ENCODE measurements at places on chromosomes 3 and 15.

DNA sequence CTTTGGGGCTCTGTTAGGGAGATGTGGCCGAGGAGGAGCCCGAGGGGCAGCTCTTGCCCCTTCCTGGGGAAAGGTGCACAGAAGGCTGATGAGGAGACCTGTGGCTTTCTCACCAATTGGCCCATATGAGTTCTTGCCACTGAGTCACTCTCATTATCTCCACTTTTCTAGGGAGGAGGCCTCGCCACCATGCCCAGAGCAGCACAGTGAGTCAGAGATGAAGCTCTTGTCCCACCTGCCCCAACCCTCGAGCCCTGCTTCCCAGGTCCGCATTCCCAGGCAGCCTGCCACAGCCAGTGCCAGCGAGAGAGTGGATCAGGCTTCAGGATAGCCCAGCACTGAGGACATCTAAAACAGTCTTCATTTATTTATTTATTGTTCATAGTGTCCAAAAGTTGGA, 53.5 kb downstream of the AMOTL2 start:
- DNase-seq, result peak; percentile 89

- no peak for DNase-seq
Measured at GRCh38 chr15:52254391-52254790, 41.2 kb downstream of the MYO5C start.

- DNase-seq, result no peak
Measured at GRCh38 chr3:139518926-139519842, 20.4 kb downstream of the RBP1 start.

DNA sequence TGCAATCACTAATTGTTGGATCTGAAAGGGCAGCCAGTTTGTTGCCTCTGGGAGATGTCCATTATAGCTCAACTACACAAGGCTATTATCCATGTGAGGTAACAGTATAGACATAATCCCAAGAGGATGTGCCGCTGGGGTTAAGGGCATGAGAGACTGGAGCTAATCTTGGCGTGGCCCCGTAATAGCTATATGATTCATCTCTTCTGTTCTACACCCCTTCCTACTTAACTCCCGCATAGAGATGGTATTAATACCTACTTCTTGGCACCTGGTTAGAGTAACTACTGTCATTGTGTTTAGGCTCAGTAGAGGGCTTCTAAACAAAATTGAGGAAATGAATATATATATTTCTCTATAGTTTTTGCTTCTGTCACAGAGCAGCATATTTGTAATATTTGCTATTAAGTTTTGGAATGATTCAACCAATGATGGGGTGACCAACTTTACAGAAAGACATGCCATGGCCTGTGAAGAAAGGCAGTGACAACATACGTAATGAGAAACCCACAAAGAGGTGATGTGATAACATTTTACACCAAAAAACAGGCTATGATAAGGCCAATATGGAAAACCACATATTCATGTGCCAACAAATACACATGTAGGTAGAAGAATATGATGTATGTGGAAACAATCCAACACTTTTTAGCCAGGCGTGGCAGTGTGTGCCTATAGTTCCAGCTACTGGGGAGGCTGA, 76.8 kb upstream of the DPH6 start:
- no peak for DNase-seq

DNA sequence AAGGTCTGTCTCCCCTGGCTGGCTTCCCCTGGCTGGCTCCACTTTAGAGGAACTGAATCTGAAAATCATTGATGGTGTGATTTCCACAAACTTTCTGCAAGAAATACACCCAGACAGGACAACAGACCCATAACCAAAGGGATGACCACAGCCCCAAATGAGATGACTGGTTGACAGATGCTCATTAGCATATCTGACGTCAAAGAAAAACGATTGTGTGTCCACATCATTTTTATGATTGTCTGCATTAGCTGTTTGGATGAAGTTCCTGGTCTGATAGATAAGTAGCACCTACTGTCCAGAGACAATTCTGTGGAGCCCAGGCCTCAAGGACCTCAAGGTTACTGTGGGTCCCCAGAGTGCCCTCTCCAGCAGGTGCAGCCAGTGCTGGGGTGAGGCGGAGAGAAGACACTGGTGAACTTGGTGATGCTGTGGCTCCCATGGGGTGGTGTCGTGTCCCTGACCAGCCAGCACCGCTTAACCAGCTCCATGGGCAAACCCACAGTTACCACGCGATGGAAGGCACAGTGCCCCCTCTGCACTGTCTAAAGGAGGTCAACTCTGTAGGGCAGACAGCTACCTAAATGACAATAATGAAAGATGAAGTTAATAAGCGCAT, 127.4 kb downstream of the NSMCE3 start:
- DNase-seq, result no peak

- peak; percentile 59 for DNase-seq
Measured at GRCh38 chr3:158830391-158830790, 28.5 kb downstream of the MFSD1 start.

DNA sequence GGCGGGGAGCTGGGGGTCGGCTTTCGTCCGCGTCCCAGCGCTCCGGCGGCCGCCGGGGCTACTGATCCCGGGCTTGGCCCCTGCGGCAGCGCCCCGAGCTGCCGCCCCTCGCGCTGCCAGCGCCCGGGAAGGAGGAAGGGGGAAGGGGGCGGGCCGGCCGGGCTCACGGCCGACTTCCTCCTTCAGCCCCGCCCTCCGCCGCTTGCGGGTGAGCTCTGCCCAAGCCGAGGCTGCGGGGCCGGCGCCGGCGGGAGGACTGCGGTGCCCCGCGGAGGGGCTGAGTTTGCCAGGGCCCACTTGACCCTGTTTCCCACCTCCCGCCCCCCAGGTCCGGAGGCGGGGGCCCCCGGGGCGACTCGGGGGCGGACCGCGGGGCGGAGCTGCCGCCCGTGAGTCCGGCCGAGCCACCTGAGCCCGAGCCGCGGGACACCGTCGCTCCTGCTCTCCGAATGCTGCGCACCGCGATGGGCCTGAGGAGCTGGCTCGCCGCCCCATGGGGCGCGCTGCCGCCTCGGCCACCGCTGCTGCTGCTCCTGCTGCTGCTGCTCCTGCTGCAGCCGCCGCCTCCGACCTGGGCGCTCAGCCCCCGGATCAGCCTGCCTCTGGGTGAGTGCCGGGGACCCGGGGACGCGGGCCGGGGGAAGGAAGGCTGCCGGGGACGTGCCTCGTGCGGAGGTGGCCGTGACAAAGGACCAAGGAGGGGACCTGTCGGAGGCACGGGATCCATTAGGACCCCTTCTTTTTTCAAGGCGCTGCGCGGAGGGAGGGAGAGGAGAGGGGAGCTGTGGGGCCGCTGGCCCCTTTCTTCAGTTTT, at the start of gene SEMA4B:
TSS of gene SEMA4B (plus strand) at position 201 of the 814 bp plus-strand sequence. CDS start at position 450, 249 bp downstream.
- peak; percentile 38 for DNase-seq

GRCh38 chr15:91578511-91578910, 275.0 kb upstream of the SLCO3A1 start:
- no peak for DNase-seq

DNA sequence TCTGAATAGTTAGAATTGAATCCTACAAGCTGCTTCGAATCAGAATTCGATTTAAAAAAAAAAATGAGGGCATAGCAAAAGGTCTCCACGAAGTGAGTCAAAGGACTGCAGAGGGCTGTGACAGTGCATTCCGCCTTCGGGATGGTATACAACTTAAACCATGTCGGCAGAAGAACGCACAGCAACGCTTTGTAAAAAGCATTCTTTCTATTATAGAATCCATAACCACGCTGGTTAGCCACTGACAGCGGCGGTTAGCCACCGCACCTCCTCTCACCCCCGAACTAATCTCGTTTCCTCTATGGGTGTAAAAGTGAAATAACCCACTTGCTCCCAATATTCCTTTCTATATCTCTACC, 664 bp upstream of the PIK3CA start:
- no peak for DNase-seq

DNA sequence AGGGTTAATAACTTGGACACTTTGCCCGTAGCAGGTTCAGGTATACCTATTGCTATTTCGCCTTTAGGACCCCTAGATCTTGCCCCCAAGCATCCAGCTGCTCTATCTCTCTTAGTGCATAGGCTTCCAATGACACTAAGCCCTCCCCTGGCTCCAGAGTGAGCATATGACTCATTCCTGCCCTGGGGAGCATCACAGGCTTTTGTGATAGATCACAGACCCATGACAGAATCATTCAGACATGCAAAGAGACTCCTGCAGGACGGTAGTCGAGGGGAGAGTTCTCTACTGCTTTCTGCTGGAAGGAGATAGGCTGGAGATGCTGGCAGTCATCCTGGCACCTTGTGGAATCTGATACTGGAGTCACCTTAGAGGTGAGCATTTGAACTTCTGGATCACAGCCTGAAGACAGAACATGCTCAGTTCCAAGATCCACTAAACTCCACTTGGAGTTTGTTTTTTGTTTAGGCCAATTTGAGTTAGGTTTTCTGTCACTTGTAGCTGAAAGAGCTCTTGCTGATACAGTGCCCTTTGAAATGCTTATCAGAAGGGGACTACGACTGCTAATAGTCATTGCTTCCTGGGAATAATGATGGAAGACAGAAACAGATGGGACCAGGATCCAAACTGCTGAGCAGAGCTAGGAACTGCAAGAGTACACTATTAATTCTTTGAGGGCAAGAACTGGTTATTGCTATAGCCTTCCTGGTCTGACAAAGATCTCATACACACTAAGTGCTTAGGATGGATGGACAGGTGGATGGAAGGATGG, 11.0 kb downstream of the LYSMD2 start:
- DNase-seq, result peak; percentile 85

DNA sequence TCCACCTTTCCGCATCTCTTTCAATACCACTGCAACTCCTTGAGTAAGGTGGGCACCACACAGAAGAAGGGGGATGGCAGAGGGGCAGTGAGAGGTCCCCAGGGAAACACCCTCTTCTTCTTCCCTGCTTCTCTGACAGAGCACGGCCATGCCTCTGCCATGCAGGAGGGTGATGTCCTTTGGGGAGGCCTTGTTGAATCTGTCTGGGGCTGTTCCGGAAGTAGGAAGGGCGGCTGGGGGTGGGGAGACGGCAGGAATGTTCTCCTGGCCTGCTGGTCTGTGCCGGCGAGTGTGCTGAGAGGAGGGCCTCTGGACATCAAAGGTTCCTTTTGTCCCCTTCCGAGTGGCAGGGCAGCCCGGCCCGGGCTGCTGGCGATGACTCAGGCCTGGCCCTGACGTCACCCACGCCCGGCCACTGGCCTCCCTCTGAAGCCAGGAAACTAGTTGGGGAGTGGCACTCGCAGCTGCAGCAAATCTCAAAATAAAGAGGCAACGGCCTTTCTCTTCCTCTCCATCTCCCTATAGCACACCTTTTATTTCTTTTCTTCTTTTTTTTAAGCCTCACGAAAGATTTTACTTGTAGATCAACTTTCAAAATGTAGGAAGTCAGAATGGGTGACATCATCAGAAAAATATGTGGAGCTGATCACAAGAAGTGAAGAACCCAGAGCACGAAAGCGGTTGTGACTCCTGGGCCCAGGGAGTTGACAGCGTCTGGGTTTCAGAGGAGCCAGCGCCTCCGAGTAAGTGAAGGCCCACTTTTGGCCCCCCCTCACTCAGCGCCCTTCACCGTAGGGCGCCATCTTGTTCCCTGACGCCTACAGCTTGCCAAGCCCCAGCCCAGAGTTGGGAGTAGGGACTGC, at the start of gene ZBTB38:
TSS of gene ZBTB38 (plus strand) at position 443 of the 863 bp plus-strand sequence. CDS start 73,885 bp downstream, outside the sequence.
- DNase-seq, result peak; percentile 98

DNA sequence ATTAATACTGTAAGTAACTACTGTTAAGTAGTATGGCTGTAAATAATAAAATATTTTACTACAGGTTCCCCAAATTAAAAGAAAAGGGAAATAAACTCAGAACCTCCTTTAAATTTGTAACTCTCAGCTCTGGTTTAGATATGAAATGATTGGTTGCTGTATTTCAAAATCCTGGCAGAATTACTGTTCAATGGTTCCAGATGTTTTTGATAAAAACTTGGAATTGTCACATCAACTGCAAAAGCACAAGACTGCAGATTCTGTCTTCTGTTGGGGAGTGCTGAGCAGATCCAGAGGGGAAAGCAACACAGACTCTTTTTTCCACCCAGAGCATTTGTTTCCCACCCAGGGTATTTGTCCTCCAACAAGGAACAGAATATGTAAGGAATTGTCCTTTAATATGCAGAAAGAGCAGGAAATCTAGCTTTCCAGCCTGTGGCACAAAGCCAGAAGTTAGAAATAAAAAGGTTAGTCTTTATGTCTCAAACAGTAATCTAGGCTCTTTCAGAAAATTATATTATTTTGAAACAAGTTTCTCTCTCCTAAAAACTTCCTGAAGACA, 178.1 kb downstream of the KLHL25 start:
- no peak for DNase-seq

DNA sequence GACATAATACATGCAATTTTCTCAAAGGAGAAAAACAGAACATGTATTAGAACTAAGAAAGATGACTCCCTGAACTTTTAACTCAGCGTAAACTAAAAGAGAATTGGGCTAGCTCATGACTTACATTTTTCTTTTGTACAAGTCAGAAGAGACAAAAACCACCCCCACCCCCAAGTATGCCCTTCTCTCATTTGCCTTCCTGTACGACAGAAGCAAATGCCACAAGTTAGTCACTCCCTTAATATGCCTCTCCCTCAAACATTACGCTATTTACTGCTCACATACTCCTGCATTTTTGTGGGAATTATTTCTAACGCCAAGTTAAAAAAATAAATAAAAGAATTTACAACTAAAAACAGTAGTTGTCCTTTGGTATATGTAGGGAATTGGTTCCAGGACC, 22.0 kb downstream of the CPEB1 start:
- DNase-seq, result no peak

- peak; percentile 47 for DNase-seq
Measured at GRCh38 chr15:33086500-33087121, 107.9 kb downstream of the FMN1 start.

GRCh38 chr15:68930268-68931022, at the start of gene SPESP1:
Gene SPESP1, plus strand, starts transcription at chr15:68930525. Its CDS starts 129 bp downstream, at chr15:68930654.
- DNase-seq, result no peak

GRCh38 chr3:5497497-5497896, 310.0 kb downstream of the EDEM1 start:
- no peak for DNase-seq

GRCh38 chr15:77376770-77377169, 43.1 kb downstream of the PEAK1 start:
- no peak for DNase-seq

DNA sequence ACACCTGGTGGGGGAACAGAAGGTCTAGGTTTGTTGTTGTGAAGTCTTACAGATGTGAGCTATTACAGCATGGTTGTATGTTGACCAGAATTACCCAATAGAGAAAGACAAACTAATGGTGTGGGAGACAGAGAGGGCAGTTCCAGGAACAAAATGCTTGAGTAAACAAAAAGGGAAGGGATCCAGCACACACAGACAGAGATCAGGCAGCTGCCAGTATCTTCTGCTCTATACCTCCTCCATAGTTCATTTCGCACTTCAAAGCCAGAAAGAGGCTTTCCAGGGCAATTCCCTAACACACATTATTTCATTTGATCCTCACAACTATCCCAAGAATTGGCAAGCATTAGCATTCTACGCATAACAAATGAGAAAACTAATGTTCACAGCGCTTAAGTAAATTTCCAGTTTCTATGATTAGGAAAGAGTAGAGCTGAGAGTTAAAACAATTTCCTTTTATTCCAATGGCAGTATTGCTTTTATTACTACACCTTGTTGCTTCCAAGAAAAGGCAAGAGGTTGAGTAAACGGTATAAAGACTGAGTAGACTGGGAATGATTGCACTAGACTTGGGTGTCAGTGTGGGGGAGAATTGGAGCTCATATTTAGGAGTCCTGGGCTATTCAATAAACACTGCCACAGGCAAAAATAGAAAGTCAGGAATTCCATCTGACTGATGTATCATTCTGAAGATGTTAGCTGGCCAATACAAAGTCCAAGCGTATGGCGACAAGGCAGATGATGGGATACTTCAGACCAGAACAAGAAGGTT, 39.7 kb upstream of the ZNF280D start:
- no peak for DNase-seq
